Hepatocyte (in vitro differentiated cells): ENCODE measurements at places on chromosomes 6 and 20.

GRCh38 chr6:255751-256083 is 36.6 kb upstream of the DUSP22 start:
- no peak for DNase-seq

DNA sequence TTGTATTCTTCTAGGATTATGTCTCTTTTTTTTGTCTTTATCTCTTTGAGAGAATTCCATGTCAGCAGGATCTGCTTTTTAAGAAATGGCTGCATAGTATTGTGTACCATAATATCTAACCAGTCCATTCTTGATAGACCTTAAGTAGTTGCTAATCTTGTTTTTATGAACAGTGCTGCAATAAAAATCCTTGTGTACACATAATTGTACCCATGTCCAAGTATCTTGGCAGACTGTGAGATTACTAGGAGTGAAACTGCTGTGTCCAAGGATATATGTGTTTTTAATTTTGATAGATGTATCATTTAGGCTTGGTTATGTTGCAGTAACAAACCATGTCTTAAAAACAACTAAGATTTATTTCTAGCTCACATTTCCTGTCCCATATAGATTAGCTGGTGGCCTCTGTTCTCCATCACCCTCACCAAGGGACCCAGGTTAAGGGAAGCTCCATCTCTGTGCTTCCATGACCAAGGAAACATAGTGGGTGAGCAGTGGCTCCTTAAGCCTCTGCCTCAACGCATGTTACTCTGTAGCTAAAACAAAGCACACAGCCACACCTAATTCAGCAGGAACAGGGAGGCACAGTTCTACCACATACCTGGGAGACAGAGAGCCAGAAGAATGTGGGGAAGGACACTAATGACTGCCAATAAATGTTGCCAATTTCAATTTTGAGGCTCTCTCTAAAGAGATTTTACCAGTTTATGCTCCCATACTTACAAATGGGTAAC is 12.1 kb upstream of the SUMO4 start:
- peak; percentile 6 for DNase-seq

DNA sequence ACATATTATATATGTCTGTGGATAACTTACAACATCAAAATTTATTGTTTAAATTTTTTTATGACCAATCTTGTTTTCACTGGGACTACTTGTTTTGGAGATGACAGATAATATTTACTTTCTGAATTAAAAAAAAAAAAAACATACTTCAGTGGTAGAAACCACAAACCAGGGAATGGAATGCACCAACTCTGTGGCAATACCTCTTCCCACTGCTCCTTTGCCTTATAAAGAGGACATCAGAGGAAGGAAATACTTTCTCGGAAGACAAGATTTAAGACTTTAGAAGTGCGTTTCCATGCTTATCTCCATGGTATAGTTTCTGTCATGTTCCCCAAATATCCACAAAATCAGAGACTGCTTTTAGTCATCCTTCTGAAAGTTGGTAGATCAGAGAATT is 1241.1 kb upstream of the EYS start:
- DNase-seq = no peak

DNA sequence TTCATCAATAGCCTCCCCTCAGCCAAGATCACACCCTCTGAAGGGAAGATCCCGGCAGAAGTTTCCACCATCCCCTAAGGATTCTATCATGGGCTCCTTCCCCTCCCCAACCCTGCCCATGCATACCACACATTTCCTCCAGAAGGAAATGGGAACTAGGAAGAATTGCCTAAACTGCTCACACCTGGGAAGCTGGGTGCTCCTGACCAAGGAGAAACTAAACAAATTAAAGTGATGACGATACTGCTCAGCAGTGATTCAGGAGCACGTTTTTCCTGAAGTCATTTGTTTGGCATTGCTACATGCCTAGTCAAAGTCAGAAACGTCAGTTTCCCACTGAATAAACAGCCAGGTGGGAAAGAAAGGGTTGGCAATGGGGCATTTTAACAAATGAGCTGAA is 136.1 kb upstream of the CDYL start:
- DNase-seq = no peak

GRCh38 chr20:62252342-62252966 is 14.1 kb downstream of the OSBPL2 start:
- DNase-seq = no peak
